DMS53 (cell line): ENCODE measurements at places on chromosomes 7 and 10.

DNA sequence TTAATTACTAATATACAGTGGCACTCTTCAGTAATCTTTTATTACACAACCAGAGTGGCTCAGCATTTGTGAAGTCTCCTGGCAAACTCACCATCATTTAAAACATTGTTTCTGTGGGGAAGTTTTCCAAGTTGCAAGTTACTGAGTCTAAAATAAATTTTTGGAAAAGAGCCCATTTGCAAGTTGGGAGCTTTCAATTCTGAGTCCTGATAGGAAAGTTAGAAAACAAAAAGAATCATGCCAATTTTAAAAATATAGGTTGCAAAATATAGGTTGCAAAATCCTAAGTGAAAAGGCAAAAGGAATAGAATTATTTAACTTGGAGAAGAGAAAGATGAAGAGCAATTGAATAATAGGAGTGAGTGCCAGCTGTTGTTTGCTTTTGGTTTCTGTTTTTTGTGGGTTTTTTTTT lies 378.8 kb upstream of the C7orf33 start:
- peak; percentile 11 for DNase-seq

- DNase-seq, result no peak
Observed at GRCh38 chr10:30353851-30354250, 4.8 kb upstream of the MTPAP start.

GRCh38 chr10:81216949-81217348 lies 658.0 kb upstream of the NRG3 start:
- no peak for DNase-seq

DNA sequence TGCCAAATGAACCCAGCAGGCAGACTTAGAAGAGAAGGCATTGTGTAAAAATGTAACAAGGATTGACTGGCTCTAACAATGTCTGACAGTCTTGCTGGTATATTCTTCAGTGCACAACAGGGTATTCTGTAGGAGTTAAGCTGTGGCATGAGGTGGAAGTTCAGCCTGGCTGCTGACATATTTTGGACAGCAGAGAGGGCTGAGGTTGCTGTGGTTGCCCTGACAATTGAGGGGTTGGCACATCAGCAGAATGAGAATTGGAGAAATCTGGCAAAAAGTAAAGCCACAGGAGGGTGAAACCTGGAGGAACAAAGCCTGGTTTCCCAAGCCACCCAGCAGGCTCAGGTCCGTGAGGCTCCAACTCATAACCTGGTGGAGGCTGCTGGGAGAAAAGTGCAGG lies 220.2 kb downstream of the JAZF1 start:
- no peak for DNase-seq

DNA sequence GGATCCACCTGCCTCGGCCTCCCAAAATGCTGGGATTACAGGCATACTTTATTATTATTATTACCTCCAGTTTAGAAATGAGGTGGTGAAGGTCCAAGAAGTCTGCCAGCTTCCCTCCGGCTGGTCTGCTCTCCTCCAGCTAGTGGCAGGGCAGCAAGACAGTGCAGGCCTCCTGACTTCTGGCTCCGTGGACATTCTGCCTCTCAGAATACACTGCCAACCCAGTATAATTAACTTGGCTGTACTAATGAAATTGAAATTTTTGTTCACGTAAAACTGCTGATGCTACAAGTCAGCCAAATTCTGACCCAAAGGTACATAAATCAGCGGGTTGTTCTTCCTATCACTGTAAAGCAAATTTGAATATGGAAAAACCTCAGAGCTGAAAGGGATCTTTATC lies 7.6 kb upstream of the PDE1C start:
- no peak for DNase-seq

DNA sequence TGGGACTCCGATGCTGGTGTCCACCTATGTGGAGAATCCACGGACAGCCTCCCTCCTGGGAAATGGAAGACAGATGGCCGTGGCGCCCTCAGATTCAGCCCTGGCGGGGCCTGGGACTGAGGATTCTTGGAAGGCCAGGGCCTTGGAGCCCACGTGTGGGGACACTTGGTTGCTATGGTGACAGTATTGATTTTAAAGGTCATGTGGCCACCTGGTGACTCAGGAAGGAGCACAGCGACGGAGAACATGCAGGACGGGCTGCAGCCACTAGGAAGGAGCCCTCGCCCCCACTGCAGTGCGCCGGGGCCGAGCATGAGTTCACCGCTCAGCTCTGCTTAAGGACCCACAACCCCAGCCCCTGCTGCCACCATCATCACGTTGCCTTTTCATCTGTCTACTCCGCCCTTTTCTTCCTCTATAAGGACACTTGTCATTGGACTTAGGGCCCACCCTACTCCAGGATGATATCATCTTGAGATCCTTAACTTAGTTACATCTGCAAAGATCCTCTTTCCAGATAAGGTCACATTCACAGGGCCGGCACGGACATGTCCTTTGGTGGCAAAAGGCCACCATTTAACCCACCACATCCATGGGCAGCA lies 3.7 kb upstream of the STK32C start:
- DNase-seq, result peak; percentile 89

DNA sequence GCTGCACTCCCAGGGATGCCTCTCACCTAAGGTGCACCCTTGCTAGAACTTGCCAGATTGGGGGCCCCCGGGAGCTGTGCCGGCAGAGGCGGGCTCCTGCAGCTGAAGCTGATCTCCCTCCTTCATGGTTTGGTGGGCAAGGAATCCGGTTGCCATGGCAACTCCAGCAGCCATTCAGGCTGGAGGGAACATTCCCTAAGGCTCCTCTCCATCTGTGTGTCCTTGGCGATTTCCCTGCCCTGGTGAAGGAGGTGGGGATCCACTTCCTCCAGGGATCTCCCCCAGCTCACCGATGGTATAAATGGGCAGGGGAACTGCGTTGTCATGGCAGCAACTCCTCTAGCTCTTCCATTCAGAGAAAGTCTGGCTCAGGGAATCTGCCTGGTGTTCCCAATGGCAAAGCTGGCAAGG lies 49.6 kb upstream of the GPR158 start:
- no peak for DNase-seq

GRCh38 chr7:66474441-66474840 lies 154.2 kb upstream of the KCTD7 start:
- no peak for DNase-seq

- DNase-seq, result peak; percentile 29
Observed at GRCh38 chr7:28407651-28408050, 4.7 kb upstream of the CREB5 start.

DNA sequence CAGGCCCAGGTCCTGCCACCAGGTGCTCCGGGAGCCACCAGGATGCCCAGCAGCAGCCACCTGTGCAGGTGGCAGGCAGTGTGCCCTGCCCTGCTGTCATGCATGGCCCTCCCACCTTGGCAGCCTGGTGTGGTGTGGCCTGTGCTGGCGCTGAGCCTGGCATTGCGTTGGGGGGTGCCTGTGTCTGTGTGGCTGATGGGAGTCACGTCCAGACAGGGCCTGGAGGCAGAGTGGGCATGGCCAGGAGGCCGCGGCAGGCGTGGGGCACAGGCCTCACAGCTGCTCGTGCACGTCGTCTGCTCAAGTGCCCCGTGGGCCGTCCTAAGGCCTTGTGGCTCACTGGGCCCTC lies 8.7 kb downstream of the TTYH3 start:
- no peak for DNase-seq

- DNase-seq, result no peak
Observed at GRCh38 chr10:78428579-78428978, 394.9 kb downstream of the RPS24 start.

- no peak for DNase-seq
Observed at GRCh38 chr7:142405122-142405765, 147.4 kb upstream of the PRSS58 start.

- DNase-seq, result no peak
Observed at GRCh38 chr10:16820421-16820820, 3.2 kb upstream of the RSU1 start.

DNA sequence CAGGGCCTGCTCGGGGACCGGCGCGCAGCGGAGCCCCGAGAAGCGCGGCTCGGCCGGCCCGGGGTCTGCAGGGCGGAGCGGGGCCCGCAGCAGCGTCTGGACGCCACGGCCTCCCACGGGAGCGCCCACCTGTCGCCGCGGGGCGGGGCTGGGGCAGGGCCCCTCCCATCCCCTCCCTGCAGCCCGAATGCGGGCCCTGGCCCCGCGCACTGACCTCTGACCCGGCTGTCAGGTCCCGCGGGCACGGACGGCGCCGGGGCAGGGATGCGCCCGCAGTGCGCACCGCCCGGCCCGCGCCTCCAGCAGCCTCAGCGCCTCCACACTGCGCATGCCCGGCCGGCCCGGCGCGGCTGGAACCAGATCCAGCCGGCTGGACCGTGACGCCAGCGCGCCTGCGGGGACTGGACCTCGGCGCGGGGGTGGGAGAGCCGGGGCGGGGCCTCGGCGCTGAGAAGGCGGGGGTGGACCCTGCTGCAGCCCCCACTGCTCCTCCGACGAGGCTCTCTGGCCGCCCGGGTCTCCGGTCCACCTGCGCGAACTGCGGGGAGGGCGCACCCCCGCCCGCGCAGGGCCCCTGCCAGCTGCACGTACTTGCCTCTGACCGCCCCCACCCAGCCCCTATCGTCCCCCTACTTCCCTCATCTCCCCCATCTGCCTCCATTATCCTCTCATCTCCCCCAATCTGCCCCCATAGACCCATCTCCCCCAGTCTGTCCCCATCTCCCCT lies 16.1 kb upstream of the GPR146 start:
- peak; percentile 96 for DNase-seq
